ENCODE measurements at places on chromosomes 5 and 9.

DNA sequence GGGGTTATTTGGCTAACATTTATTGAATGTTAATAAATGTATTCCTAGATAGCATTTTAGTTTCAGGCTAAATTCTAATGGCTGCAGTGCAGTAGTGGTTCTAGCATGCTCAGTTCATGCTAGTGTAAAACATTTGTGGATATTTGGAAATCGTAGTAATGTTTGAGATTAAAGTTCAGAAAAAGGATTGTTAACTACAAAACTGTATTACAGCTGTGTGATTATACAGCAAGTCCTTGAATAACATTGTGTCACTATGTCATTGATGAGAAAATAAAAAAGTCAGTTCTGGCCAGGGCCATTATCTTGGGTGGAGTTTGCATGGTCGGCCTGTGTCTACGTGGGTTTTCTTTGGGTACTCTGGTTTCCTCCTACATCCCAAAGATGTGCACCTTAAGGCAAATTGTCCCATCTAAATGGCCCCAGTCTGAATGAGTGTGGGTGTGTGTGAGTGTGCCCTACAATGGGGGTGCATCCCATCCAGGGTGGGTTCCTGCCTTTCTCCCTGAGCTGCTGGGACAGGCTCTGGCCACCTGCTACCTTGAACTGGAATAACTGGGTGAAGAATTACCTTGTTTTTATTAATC lies 8.8 kb downstream of the ZSWIM6 start:
- no peak for DNase-seq

GRCh38 chr9:14312719-14313377 lies 1.1 kb downstream of the NFIB start:
- DNase-seq = peak; percentile 65

DNA sequence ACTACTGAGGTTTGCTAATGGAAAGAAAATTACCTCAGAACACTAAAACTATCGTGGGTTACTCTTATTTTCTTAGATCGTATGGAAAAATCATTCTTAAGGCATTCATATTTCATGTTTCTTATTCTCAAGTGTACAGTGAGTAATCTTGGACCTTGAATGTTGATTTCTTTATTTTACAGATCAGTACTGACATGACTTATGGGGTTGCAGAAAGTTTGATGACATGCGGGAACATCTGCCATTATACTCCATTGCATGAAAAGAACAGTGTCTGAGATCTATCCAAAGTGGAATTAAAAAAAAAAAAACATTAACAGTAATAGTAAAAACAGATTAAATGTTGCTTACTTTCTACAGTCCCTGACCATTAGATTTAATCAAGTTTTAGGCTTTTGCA lies 1290.2 kb upstream of the WWC1 start:
- no peak for DNase-seq

GRCh38 chr5:132641241-132641723 lies 16.7 kb upstream of the IL13 start:
- DNase-seq = no peak

DNA sequence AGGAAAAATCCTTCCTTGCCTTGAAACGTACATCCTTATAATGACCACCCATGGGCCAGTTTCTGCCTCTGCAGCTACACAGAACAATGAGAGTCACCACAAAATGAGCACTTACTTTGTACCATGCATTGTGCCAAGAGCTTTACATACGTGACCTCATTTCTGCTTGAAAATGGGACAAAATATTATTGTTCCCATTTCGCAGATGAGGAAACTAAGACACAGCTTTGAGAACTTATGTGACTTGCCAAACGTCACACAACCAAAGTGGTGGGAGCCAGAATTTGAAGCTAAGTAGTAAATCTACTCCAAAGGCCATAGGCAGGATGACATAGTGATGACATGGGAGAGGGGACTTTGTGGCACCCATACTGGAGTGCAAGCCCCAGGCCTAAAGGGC lies 34.8 kb upstream of the GRPEL2 start:
- DNase-seq = no peak

GRCh38 chr5:79842006-79842881 lies 148.8 kb downstream of the MTX3 start:
- no peak for DNase-seq

DNA sequence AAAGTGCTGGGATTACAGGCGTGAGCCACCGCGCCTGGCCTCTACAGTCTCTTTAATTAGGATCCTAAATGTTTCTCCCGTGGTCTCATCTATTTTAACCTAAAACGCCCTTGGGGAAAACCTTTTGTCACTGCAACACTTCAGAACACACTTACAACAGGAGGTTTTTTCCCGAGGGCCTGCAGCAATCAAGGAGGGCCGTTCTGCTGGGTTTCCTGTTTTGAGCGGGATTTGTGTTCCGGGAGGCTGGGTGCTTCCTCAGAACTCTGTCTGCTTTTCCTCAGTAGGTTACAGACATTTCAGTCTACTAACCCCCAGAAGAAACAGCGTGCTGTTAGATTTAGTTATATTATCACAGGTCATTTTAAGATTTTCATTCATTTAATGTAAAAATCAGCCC lies 65.4 kb upstream of the IRX4 start:
- DNase-seq = no peak

DNA sequence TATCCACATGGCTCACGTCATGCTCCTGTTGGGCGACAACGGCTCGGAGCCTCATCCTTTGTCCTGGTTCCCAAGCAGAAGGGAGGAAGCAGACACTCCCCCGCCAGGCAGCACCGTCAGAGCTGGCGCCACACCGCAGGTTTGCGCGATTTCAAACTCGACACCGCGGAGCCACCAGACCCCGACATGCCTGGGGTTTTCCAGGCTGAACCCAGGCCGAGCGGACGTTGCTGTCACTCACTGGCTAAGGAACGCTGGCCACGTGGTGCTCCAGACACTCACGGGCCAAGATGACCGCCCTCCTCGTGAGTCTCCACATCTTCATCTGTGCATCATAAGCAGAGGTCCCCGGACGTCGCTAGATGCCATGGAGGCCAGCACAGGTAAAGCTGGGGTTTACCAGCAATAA lies 9.0 kb downstream of the TERT start:
- no peak for DNase-seq

DNA sequence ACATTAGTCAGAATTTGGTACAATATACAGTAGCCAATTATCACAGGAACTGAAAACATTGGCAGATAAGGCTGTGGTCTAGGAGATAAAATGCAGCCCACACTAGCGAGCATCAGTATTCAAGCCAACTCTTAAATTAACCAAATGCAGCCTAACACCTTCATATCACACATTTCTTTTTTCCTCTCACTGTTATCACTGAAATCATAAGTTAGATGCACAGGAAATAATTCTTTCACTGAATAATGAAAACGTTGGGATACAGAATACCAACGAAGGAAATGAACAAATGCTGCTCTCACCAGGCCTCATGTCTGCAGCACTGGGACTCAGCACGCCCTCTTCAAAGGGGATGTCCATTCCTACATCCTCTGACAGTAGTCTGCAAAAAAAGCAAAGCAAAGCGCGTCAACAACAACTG lies 109.1 kb upstream of the PCA3 start:
- no peak for DNase-seq

DNA sequence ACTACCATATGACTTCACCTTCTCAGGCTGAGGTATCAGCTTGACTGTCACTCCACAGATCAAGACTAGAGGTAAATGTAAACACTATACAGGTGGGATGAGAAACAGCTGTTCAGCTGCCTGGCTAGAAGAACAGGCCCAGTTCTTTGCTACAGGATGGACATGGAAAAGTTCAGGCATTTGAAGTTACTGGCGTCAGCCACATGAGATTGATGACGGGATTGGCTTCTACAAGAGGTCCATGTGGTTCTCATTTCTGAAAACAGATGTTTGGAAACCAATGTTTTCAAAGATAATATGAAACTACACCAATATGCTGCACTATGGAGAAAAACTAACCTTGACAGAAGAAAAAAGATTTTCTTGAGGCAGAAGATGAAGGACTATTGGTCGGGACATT lies 324.1 kb downstream of the CDH10 start:
- DNase-seq = no peak

DNA sequence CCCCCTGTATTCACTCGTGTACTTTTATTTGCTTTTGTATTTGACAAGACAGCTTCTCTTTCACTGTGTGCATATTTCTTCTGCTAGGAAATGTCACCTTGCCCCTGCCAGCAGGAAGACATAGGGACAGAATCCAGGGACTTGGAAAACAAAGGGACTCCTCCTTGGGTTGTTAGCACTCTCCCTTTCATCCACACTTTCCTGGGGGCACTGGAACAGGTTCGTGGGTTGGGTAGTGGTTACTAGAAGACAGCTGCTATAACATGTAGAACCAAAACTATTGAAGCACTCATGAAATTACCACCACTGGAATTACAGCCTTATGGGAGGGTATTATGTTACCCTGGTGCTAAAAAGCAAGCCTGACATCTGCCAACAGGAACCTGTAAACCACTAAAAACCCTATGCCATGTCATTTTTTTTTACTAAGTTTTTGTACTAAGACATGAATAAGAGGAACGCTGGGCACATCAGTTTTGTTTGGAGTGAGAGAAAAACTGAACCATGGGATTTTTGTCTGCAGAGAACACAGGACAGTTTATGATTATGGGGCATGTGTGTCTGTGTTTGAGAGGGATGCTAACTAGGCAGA lies 4.7 kb upstream of the CCL28 start:
- DNase-seq = no peak

- DNase-seq = no peak
Observed at GRCh38 chr5:69492391-69492922, at the start of gene OCLN. Gene OCLN, plus strand, starts transcription at chr5:69492790. Its CDS starts 11,455 bp downstream, at chr5:69504245.

DNA sequence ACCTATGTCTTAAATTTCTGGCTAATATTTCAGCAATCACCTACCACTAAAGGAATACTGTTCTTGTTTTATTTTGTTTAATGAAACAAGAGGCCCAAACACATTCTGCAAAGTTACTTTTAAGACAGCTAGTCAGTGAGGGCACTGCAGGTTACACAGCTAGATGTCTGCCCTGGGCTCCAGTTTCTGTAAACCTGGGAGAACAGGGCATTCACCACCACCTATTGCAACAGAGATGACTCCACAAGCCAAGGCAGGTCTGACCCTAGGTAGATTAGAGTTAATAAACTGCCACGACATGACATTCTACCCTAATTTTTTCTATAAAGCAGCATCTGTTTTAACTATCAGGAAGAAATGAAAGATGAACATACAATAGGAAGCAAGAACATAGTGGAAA lies 90.8 kb downstream of the SLF1 start:
- DNase-seq = no peak

DNA sequence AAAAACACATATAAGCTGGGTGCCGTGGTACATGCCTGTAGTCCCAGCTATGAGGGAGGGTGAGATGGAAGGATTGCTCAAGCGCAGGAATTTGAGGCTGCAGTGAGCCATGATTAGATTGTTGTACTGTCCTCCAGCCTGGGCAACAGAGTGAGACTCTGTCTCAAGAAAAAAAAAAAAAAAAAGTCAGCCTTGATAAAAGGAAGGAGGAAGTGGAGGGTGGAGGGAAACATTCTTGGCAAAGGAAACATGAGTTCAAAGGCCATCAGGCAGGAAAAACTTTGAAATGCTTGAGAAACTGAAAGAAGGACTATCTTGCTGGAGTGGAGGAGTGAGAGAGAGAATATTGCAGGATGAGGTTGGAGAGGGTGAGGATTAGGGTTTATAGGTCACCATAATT lies 18.3 kb upstream of the ANKHD1 start:
- DNase-seq = no peak
